NCI-H345 (cell line): ENCODE measurements at places on chromosomes 16 and 17.

DNA sequence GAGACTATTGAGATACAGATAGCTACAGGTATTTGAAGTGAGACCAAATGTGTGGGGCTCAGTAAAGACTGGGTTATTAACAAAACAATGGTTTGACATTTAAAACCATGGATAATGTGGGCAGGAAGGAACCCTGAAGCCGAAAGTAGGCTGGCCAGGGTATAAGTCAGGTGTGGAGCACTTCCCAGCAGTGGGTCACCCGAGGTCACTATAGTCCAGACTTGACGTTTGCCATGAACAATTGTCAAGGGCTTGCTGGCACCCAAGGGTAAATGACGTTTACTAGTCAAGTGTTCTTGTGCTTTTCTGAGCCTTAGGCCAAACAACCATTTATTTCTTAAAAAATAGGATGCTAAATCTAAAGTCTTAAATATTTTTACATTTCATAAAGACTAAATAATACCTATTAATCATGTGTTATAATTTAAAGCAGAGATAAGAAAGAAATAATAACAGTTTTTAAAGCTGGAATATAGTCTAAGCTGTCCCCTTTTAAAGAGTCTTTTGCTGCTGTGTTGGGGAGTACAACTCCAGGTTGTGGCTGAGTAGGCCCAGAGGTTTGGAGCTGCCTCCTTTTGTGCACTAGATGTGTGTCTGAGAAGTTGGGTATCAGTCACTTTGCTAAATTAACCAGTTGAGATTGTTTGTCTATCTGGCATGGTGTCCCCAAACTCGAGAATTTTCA is 15.7 kb downstream of the ALDH3A2 start:
- no peak for DNase-seq

- no peak for DNase-seq
These were observed 2.7 kb downstream of the HS3ST3B1 start for GRCh38 chr17:14303343-14304221.

DNA sequence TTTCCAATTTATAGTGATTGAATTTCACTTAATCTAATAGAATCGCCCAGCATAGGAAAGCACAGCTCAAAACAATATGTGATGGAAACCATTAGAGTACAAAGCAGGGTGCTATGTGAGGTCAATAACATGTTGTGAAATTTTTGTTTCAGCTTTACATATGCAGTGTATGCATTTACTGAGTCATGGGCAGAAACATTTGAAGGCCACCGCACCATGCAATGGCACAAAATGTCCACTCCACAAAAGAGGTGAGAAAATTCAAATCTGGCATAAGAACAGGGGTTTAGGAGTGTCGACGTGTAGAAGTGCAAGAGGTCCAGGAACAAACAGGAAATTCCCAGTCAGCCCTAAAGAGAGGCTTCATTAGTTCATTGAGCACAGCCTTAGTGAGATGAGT is 131.2 kb downstream of the ANKFN1 start:
- no peak for DNase-seq

GRCh38 chr16:11679250-11679649 is 11.0 kb downstream of the SNN start:
- DNase-seq = no peak

DNA sequence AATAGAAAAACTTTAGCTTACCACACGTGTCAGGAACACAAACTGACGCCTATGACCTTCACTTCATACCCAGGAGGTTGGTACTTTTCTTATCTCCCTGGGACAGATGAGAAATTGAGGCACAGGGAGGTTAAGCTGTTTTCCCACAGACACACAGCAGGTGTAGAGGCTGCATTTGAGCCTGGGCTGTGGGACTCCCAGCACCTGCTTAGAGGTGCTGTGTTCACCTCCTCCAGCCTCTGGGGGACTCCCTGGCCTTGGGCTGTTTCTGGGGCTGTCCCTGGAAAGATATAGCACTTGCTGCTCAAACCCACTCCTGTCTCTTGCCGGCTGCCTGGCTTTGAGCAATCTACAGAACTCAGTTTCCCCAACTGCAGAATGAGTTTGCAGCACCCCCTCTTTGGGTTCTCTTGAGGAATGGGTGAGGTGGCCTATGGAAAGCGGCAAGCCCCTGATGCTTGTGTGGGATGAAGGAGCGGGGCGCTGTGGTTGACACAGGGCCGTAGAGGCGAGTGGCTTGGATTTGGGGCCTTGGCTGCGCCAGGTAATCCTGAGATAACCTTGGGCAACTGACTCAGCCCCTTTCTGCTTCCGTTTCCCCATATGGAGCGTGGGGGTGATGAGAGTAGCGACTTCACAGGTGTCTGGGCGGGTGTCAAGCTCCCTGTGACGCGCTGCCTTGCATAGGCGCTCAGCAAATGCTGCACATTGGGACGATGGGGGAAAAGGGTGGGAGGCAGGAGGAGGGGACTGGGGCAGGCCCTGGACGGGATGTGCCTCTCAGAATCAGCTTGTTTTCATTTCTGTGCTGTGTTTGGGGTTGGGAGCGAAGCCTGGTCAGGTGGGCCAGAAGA is 104.5 kb upstream of the CIBAR2 start:
- DNase-seq = no peak

DNA sequence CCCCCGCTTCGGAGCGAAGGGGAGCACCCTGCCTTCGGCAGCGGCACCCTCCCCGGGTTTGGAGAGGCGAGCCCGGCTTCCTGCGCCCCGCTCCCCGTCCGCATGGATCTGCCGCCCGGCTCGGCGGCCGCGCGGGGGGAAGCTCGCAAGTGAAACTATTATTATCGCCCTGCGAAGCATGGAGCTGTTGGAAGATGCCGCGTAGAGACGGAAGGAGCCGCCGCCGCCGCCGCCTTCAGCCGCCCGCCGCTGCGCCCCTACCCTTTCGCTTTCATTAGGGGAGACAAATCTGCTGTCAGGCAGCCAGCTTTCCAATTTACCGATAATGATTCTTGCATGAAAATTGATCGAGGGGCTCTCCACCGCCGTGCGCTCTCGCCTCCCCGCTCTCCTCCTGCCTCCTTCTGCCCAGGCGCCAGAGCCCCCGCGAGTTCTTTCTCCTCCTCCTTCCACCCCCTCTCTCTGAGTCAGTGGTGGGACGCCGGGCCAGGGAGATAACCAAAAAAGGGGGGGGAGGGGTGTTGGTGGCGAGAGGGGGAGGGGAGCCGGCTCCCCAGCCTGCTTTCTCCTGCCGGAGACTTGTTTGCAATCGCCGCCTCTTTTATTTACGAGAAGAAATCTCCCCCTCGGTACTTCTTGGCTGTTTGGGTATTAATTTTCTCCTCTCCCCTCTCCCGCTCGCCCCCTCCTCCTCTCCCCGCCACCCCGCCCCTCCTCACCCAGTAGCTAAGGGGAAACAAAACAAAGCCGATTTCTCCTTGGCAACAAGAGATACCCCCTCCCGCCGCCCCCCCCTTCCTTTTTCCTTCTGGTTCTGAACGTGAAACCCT is 58.0 kb upstream of the GSE1 start:
- peak; percentile 74 for DNase-seq

DNA sequence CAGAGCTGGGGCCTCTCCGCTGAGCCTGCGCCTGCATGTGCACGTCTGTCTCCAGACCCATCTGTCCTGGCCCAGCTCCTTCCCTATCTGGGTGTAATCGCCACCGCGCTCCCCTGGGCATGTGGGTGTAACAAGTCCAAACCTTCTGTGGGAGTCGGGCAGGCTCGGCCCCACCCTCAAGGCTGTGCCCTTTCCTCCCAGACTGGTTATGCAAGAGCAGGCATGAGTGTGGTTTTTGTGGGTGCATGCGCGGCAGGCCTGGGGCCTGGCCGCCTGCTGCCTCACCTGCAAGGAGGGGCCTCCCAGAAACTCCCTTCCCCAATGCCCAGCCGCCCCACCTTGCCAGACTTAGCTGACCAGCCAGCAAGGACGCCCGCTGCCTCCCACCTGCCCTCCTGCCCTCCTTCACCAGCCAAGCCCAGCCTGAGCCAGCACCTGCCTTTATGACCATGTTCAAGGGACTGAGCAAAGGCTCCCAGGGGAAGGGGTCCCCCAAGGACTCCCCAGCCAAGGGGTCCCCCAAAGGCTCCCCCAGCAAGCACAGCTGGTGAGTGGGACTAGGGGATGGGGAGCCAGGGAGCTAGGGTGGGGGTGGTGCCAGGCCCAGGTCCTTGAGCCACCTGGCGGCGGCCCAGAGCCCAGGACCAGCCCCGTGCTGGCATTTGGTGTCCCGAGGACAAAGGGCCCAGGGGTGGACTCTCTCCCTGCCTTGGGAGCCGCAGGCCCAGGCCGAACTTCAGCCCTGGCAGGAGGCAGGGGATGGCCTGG is at the start of gene EVPLL:
EVPLL (plus strand) TSS at position 342 of the 768 bp plus-strand sequence. CDS start 3,160 bp downstream, outside the sequence.
- no peak for DNase-seq
